ENCODE measurements at places on chromosomes 3 and 15.

DNA sequence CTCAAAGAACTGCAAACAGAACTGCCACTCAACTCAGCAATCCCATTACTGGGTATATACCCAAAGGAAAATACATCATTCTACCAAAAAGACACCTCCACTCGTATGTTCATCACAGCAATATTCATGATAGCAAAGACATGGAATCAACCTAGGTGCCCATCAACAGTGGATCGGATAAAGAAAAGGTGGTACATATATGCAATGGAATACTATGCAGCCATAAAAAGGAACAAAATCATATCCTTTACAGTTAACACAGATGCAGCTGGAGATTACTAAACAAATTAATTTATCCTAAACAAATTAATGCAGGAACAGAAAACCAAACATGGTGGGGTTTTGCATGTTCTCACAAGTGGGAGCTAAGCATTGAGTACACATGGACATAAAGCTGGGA is 27.3 kb downstream of the MGLL start:
- DNase-seq = no peak

GRCh38 chr3:196995027-196995426 is 26.4 kb upstream of the PIGZ start:
- DNase-seq = no peak

DNA sequence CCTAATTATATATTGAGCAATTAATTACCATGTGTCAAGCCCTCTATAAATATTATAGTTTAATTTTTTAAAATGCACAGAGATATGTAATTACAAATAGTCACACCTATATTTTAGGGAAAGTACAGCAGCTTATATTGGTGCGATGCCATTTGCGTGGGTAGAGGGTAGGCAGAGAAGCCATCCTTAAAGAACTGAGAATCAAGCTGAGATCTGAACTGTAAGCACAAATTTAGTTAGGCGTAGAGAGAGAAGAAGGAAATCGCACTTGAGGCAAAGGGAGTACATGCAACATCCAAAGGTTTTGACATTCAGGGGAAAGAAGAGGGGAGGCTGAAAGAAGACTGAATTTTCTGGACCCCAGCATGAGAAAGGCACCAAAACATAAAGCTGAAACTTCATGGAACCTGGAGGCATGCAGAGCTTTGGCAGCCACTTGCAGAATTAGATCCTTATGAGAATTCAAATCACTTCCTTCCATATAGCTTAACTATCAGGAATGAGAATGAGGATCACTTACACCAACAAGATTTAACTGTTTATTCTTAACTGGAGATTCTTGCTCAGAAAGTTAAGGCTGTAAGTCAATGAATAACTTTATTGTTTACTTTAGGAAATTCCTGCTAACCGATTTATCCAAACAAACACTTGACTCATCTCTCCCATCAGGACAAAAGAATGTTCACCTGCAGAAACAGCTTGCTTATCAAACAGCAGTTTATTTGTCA is 114.3 kb downstream of the TGFBR2 start:
- peak; percentile 58 for DNase-seq

- DNase-seq = peak; percentile 74
Observed at GRCh38 chr3:152331018-152331541, 62.4 kb downstream of the MBNL1 start.

DNA sequence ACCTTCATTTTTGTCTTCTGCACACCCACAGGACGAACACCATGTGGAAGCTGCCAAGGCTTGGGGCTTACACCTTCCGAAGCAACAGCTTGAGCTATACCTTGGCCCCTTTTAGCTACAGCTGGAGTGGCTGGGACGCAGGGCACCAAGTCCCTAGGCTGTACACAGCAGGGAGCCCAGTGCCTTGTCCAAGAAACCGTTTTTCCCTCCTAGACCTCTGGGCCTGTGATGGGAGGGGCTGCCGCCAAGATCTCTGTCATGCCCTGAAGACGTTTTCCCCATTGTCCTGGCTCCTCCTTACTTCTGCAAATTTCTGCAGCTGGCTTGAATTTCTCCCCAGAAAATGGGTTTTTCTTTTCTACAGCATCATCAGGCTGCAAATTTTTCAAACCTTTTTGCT is 7.8 kb downstream of the CNTN4 start:
- DNase-seq = no peak

DNA sequence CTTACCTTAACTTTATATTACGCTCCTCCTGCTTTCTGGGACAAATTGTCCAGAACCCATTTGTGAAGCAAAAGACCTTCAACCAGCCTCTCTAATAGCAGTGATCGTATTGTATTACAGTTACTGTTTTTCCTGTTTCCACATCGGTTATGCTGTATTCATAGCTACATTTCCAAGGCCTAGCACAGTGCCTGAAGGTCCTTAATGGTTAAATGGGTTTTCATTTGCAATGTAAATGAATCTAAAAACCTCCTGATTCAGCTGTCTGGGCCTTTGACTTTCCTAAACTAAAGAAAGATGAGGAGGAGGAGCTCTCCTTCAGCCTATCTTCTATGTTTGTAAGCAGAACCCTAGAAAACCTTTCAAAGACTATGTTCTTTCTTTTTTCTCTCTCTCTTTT is 99.1 kb downstream of the LRRC28 start:
- no peak for DNase-seq

DNA sequence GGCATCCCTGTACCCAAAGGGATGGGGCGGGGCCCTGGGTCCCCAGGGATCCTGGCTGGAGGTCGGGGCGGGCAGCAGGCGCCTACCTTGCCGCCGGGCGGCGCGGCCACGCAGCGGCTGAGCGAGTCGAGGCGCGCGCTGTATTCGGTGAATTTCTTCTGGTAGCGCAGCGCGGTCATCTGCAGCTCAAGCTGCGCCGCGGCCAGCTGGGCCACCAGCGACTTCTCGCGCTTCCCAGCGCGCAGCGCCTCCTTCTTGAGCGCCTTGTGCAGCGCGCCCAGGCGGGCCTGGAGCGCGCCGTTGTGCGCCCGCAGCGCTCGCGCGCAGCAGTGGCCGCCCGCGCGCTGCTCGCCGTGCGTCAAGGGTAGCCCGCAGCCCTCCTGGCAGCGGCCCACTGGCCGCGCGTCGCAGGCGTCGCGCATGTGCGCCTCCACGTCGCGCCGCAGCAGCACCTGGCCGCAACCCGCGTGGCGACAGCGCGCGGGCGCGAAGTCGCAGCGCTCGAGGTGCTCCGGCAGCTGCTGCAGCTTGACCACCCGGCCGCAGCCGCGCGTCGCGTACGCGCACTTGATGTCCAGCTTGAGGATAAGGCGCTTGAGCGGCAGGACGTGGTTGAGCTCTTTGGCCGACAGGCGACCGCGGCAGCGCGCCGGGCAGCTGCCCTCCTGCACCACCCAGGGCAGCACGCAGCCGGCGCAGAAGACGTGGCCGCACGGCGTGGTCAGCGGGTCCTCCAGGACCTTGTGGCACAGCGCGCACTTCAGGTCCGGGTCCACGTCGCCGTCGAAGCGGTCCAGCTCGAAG is 522 bp downstream of the PDZRN3 start:
- DNase-seq = peak; percentile 60

- DNase-seq = peak; percentile 72
Observed at GRCh38 chr3:188900421-188900951, 271.3 kb upstream of the TPRG1 start.

DNA sequence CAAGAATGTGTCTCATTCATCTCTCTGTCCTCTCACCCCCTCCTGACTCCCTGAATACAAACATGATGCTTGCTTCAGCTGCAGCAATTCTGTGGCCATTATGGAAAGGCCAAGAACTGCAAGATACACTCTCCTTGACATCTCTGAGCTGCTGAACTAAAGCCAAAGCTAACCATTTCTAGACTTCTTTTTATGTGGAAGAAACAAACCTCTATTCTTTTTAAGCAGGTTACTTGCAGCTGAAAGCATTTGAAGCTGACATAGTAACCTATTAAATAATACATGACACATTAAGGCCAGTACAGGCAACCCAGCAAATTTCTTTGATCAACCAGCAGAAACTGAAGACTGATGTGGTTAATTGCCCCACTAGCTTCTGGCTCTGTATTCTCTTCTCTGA is 17.5 kb downstream of the FHIT start:
- no peak for DNase-seq

DNA sequence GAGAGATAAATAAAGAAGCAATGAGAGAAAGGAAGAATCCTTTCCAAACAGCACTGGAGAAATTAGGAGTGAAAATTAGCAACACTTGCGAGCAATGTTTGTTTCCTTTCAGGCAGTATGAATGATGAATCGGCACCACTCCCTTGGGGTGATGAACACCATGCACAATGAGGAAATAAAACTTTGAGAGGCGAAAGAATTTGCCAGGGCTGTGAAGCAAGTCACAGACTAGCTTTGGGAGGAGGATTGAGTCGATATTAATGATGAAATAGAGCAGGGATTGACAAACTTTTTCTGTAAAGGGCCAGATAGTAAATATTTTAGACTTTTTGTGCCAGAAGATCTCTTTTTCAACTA is 237.7 kb downstream of the AGBL1 start:
- no peak for DNase-seq

- DNase-seq = no peak
Observed at GRCh38 chr15:88727439-88727838, 75.8 kb upstream of the ACAN start.

GRCh38 chr3:112640930-112641801 is at the start of gene CCDC80:
Gene CCDC80 (minus strand): TSS chr3:112641143. CDS start chr3:112639905, 1,238 bp downstream.
- peak; percentile 80 for DNase-seq

DNA sequence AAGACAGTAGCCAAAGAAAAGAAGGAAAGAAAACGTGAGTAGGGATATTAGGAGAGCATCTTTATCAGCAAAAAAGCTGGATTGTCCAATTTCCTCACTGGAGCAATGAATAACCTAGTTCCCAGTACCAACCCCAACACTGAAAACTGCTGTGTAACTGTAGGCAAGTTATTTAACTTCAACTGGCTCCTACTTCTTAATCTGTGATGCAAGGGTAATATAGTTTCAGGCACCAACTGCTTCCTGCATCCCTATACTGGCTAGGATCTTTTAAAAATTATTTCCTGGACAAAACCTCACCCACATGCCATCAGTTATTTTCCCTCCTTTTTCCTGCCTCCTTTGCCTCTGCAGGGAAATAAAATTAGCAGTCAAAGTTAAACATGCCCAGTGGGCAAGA is 59.6 kb downstream of the ZBTB20 start:
- no peak for DNase-seq

DNA sequence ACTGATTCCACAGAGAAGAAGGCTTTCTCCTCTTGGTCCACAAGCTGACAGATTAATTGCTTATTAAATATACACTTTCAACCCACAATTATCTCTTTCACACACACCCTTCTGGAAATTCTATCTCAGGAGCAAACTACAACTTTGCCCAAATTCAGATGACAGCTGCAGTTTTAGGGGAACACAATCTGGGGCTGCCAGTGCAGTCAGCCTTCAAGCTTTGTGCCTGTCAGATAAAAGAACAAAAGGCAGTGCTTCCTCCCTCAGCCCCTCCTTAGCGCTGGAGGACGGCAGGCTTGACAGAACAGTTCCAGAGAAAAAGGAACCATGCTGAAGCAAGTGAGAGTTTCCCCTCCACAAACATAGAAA is 99.6 kb downstream of the TMCC1 start:
- DNase-seq = no peak

Data from HS-5 (cell line).